ENCODE measurements at places on chromosomes 11 and 22.

DNA sequence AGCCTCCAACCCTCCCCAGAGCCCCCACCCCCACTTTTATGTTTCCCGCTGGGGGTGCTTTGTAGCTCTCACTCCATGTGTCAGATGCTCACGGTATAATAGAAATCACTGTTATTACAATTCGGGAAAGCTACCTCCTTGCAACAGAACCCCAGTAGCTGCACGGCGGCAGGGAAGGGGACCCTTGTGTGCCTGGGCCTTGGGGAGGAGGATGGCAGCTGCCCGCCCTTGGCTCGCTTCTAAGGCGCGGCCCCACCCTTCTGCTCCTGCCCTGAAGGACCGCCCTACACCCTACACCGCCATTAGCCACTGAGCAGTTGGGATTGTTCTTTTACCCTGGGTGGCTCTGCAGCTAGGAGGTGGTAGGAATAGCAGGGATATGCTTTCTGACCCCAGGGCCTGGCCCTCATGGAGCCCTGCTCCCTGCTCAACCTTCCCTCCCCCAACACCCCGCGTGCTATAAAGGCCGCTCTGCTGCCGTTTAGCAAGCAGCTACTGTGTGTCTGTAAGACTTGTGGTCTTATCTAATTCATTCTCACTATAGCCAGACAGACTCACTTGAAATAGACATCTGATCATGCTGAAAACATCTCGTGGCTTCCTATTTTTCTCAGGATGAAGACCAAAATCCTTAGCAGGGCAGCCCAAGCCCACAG is 219.7 kb downstream of the CEP164 start:
- DNase-seq: no peak

- no peak for DNase-seq
These were observed 17.5 kb downstream of the OR9G1 start for GRCh38 chr11:56716379-56716854.

- no peak for DNase-seq
These were observed 64.9 kb upstream of the EED start for GRCh38 chr11:86179646-86180064.

GRCh38 chr22:29346659-29347058 is 31.2 kb upstream of the RASL10A start:
- DNase-seq: no peak

DNA sequence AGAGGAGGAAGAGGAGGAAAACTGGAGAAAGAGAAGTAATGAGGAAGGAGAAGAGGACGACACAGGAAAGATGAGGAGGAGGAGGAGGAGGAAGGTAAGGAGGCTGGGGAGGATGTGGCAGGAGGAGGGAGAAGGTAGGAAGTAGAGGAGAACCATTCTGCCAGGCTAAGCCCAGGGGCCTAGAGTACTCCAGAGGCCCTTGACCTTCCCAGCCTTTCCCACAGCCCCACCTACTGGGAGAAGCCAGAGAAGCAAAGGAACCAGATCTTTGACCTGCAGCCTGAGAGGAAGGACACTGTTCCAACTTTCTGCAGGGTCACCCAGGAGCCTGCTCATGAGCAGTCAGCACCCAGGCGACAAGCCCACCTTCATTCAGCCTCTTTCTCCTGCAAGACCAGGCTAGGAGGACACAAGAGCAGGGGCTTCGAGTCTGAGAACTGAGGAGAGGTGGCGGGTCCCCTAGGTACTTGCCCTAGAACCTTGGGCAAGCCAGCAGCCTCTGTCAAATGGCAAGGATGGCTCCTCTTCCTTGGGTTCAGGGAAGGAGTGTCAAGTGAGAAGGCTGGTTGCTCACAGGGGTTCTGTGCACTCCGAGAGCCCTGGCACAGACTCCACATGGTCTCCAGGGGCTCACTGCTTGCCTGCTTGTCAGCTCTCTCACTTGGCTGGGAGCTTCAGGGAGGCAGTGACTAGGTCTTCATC is 27.9 kb upstream of the OAF start:
- no peak for DNase-seq

DNA sequence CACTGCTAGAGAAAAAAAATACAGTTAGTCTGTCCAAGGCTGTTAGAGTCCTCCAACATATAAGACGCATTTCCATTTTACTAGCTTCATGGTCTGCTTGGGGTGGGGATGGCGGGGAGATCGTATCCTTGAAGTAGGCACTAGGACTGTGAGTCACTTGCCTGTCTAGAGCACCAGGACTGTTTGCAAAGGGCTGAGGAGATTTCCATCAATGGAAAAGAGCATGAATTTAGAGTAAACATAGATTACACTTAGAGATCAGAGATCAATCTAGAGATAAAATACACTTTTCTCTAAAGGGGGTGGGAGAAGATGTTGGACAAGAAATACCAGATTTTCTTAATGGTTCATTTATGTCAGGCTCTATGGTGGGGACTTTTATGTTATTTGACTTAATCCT is 1.7 kb upstream of the MS4A7 start:
- DNase-seq: no peak

DNA sequence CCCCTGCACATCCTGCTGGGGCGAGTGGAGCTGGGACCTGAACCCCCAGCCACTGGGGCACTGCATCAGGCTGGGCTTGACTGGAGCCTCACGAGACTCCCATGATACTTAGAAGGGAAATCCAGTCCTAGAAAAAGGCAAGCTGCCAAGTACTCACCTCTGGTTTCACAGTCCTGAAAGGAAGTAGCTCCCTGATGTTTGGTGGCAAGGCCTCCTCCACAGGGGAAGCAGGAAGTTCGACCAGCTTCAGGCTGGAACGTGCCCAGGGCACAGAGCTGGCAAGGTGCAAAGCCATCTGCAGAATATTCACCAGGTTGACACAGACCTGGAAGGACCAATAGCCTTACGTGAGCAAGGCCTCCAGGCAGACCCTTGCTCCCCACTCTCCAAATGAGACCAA is 26.8 kb upstream of the NRIP3 start:
- DNase-seq: no peak

GRCh38 chr22:32052244-32052643 is 9.2 kb downstream of the SLC5A1 start:
- DNase-seq: no peak

- DNase-seq: no peak
These were observed 8.9 kb upstream of the OR2D3 start for GRCh38 chr11:6911948-6912347.

- DNase-seq: no peak
These were observed 289.8 kb upstream of the ANO3 start for GRCh38 chr11:26042113-26042512.

GRCh38 chr11:35337914-35338305 is 81.4 kb downstream of the SLC1A2 start:
- no peak for DNase-seq

DNA sequence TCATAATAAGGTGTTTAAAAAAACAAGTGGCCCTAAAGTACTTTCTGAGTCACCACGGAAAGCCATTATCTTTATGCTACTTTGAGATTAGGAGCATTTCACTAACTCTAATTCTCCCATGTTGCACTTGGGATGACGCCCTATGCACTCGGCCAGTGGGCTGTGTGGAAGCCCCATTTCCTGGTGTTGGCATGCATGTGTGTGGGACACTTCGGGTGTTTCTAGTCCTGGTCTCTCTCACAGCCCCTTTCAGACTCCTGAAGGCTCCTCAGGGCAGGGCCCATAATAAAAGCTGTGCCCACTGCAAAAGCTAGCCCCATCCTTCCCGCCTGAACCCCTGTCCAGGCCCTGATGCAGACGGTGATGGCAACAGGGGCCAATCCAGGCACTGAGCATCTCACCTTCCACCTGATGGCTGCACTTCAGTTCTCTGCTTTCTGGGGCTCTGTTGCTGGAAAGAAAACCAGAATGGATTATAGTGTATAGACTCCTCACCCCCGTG is 14.9 kb upstream of the FXYD2 start:
- DNase-seq: no peak

- peak; percentile 24 for DNase-seq
These were observed 29.7 kb downstream of the FAM83F start for GRCh38 chr22:40024201-40025061.

- no peak for DNase-seq
These were observed 31.2 kb downstream of the MTMR3 start for GRCh38 chr22:29914165-29914564.

DNA sequence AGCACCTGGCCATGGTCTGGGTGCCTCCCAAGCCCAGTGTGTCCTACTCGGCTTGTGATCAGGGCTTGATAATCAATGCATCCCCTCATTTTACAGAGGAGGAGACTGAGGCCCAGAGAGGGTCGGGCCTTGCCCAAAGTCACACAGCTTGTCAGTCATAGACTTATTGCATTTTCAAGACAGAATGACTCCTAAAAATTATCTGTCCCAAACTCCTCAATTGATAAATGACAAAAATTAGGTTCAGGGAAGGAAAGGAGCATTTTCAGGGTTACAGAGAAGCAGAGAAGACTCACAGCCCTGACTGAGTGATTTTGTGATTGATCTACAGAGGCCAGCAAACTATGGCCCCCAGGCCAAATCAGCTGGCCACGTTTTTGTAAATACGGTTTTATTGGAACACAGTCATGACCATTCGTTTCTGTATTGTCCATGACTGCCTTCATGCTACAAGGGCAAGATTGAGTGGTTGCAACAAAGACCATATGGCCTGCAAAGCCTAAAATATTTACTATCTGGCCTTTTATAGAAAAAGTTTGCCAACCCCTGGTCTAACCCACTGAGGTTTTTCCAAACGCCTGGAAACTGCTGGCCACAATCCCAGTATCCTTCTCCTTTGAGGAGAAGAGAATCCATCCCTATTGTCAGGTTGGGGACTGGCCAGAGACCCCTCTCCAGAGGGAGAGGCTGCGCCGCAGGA is 35.1 kb upstream of the NAV2 start:
- no peak for DNase-seq

DNA sequence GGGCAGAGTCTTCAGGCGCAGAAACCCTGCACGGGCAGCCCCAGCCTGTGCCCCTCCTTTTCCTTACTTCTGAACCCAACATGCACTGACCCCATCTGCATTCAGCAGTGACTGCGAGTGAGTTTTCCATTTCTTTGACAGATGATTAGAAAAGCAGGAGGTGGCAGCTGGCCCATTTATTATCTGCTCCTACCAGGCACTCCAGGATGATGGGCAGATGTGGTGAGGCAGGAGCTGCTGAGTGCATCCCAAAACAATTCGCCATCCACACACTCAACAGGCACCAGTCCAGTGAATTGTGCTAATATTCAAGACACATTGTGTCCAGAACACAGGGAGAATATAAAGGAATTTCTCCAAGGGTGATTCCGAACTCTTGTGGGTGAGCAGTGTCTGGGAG is 208.5 kb downstream of the TENM4 start:
- DNase-seq: no peak
